ENCODE measurements at places on chromosomes 4 and X. TPM values are rescaled to one million over a fixed set of nuclear protein-coding genes. Genes with fewer than 3 reads are reported as not detected.
A peak's percentile ranks its signal among the peaks of the same experiment; 100 is the strongest.

Gene VCX3A
- total RNA-seq = not detected

DNA sequence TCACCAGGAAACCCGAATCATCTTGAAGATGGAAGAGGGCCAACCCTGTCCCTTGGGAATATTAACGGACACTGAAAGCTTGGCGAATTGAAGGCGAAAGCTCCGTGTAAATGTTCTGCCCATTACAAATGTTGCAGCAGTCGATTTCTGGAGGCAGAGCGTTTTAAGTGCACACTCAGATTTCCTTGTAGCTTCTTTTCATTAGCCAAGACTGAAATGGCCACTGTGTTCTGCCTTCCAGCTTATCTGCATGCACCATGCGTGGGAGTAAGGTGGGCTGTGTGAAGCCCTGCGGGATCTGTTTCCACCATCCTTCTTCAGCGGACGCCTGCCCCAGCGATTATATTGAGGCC, 1.3 kb downstream of the SMIM20 start:
- DNase-seq = no peak

Gene PUDP
- 13.2 TPM for total RNA-seq

DNA sequence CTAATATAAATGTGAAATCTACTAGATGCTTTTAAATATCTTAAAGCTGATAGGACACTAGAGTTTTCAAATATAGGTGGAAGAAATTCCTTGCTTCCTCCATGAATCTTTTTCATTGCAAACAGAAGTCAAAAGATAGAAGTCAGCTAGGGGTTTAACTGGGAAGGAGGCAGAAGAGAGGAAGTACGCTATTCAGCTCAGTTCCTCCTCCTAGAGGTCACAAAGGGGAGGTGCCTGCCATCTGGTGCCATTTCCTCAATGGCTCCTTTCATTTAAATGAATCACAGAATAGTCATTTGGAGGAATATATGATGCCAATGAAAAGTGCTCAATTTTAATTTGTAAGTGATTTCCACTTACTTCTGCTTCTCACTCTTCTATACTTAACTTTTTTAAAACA, 8.5 kb downstream of the COL25A1 start:
- DNase-seq = peak; percentile 40

Gene SYTL4
- not detected for total RNA-seq

DNA sequence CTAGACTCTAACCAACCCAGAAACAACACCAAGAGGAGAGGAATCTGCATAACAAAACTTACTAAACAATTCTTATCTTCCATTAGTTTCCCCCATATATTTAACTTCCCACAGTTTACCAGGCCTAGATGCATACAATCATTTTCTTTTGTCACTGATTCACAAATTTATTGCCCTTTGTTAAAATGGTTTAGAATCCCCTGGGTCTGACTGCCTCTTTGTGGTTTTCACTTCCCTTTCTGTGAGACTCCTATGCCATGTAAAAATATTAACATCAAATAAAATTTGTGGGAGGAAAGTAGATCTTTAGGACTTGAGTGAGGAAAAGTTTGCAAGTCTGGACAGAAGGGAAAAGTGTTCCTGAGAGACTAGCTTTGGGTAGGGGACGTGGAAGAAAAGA, 393.8 kb upstream of the CNKSR2 start:
- no peak for DNase-seq

- DNase-seq = no peak
Observed at GRCh38 chrX:67624325-67624724, 80.5 kb downstream of the AR start.

GRCh38 chrX:82764521-82764920, 743.6 kb upstream of the POU3F4 start:
- DNase-seq = no peak

GRCh38 chr4:48409203-48409602, 67.9 kb downstream of the SLAIN2 start:
- DNase-seq = no peak

- DNase-seq = no peak
Observed at GRCh38 chrX:51742586-51742985, 656 bp upstream of the GSPT2 start.

Gene SASH3
- 148 TPM for total RNA-seq

Gene ADAM29
- total RNA-seq = not detected

All from activated T-cell treated with anti-CD3 and anti-CD28 coated beads, Interleukin-2, amount 50 U/mL, for 72 hours (primary cell).